Retina (tissue), 1 donor: ENCODE measurements at places on chromosomes 5 and 9.

DNA sequence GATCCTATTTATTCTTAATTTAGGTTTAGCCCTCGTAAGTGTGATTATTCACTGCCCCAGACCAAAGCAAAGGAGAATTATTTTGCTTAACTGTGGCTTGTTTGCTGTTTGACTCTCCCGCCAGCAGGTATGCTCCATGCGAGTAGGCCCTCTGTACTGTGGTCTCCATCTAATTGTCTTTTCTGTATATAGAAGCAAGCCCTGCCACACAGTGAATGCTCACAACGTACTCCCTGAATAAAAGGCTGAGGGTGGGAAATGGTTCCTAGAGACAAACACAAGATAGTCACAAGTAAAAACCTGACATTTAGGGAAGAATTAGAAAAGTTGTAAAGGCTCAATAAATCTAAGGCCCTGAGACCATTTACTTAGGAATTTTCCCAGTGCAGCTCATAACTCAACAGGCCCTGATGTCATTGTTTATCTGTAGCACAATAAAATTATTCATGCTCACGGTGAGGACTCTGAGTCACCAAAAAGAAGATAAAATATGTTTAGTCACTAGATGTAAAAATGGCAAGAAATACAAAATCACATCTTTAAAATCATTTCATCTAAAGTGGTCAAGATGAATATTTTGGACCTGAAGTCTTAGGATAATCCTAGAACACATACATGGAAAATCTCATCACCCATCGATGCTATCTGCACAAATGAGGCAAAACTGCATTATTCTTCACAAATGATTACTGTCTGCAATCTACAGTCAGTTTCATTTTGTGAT lies 473.2 kb downstream of the ENC1 start:
- no peak for DNase-seq

GRCh38 chr9:113183956-113184488 lies 33.2 kb downstream of the SLC31A2 start:
- DNase-seq: no peak

DNA sequence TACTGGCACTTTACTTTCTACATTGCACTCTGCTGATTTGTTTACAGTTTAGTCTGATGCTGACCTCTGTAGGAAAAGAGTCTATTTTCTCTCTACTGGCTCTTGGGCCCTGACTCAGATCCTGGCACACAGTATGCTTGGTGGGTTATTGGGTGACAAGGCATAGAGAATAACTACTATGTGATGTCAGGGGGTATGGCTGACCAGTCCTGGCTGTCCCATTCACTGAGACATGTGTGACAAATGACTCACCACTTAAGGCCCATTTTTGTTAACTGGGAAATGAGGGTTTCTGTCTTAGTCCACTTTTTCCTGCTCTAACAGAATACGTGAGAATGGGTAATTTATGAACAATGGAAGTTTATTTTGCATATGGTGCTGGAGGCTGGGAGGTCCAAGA lies 66.4 kb downstream of the DAPK1 start:
- no peak for DNase-seq

DNA sequence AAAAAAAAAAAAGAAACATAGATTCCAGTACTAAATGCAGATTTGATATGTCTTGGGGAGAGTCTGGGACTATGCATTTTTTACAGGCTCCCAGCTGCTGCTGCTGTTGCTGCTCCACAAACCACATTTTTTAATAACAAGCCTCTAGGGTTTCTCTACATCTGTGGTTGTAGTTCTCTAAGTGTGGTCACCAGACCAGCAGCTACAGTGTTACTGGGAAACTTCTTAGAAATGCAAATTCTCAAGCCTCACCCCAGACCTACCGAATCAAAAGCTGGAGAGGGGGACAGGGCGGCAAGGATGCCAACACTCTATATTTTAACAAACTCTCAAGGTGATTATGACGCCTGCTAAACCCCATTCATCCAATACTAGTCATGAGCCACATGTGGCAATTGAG lies 293.4 kb upstream of the PTGER4 start:
- DNase-seq: no peak

DNA sequence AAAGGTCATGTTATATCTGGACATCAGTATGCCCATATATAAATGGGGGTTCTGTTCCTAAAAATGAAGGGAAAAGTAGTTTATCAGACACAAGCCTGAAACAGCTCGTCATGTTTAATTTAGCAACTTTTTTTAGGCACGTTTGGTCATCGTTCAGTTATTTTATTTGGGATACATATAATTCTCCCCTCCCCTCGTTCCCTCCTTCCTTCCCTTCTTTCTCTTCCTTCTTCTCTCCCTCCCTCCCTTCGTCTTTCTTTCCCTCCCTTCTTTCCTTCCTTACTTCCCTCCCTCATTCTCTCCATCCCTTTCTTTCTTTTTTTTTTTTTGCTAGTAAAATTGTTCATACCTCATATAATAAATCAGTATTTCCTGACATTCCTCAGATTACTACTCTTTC lies 3.4 kb downstream of the PPWD1 start:
- no peak for DNase-seq

DNA sequence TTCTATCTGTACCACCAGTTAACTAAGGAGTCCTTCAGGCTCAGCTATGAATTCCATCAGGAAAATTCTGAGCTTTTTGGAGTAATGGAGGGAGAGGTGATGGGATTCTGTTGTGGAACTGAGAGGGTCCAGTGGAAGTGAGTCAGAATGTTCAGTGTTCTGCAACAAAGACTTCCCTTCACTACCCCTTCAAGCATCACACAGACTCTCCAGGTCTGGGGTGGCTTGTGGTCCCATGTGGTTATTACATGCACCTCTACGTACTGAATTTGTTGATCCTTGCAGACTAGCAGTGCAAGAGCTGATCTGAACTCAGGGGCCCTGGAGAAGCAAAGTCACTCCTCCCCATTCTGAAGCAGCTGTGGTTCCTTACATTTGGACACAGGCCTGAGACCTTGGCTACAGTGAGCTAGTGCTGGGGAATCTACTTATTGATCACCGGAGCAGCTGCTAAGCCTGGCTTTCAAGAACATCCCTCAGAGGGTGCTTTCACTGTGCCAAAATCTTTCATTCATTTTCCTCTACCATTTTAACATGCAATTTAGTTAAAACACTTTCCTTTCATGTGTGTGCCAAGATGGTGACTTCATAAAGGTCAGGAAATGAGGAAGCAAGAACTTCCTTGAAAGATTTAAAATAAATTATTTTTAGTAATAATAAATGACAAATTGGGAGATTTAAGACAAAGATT lies 75.0 kb upstream of the TNC start:
- DNase-seq: no peak

DNA sequence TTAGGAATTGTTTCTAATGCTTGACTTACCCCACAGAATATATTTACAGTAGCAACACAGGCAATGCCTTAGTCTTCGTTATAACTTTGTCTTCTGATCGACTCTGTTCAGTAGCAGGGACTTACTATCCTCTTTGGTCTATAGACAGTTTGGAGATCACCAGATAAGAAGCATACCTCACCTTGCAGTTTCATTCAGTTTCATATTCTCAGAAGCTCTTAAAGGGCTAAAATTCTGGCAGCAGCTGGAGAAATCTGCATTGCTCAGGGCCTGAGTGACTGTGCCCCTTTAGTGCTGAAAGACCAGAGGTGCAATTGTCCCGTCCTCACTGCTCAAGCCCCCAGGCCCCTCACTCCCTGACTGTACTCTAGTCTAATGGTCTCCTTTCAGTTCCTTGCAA lies 26.0 kb downstream of the ZBTB43 start:
- DNase-seq: no peak

DNA sequence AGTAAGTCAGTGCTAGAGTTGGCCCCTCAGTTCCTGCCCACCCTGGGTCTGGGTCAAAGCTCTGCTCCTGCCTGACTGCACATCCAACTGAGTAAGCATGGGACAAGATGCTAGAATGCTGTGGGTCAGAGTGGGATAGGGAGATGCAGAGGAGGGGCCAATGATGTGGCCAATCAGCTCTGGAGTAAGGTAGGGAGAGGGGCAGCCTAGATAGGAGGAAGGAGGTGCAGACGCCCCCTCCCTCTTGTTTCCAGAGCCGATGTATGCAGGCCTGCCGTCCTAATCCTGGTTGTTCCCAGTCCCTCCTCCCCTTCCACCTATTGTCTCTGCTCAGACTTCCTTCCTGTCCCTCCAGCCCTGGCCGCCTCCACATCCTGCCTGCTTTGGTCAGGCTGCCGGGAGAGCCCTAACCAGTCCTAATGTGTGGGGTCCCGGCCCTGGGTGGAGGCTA lies 1.3 kb downstream of the ARAP3 start:
- DNase-seq: peak; percentile 52

GRCh38 chr5:131774652-131775367 lies 22.0 kb downstream of the FNIP1 start:
- no peak for DNase-seq

GRCh38 chr9:27293996-27294395 lies 3.0 kb downstream of the EQTN start:
- no peak for DNase-seq

DNA sequence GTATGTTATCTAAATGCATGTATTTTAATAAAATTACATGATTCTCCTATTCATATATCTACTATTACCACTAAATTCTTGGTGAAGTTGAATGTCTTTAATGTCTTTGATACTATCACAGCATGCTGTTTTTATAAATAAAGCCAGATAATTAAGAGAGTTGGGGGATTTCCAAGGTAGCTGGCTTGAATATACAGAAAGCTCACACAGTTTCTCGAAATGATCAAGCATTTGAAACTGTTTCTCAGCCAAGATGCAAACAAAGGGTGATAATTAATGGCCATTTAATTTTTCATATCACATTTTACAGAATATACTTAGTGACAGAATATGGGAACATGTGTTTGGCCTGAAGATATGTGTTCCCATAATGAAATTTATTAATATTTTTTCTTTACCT lies 145.6 kb upstream of the CDH12 start:
- no peak for DNase-seq

- no peak for DNase-seq
These were observed 195.0 kb downstream of the MAPKAP1 start for GRCh38 chr9:125511789-125512660.

DNA sequence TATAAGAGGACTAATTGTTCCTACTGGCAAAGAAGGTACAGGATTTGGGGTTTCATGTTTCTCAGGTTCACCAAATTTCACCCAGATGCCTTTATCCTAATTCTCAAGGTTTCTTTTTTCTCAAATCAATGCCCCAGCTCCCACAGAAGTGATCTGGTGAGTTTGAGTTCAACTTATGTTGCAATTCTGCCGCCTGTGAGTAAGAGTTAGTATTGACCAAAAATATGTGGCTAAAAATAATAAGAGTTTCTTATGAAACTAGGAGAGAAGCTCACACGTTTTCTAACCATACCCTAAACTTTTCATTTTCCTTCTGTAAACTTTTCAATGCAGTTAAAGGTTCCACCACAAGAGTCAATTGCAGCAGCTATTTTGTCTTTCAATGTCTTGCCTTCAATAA lies 15.1 kb downstream of the SLCO6A1 start:
- no peak for DNase-seq

GRCh38 chr9:70442328-70442848 lies 27.9 kb upstream of the KLF9 start:
- no peak for DNase-seq

- DNase-seq: peak; percentile 40
These were observed 730 bp downstream of the ZMYND19 start for GRCh38 chr9:137589441-137590122.

DNA sequence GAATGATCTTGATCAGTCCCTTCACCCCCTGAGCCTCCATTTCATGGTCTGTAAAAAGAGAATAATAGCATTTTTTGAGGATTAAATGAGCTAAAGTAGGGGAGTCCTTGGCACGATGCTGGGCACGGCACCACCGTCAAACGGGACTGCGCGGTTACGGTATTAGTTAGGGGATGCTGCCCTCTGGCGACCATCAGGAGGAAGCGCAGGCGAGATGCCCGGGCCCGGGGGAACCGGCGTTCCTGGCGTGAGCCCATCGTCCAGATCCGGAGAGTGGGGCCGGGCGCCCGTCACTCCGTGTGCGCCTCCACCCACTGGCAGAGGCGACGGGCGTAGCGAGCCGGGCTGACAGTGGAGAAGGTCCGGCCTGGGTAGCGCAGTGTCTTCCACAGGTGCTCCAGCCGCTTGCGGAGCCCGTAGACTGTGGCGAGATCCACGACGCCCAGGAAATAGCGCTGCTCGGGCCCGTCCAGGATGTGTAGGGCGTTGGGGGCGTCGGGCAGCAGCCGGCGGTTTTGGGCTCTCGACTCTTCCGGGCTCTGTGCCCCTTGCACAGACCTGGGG lies 4.8 kb upstream of the ST6GALNAC4 start:
- DNase-seq: peak; percentile 80
